Fibroblast of skin of left biceps (primary cell): ENCODE measurements at places on chromosomes 12 and 14.

DNA sequence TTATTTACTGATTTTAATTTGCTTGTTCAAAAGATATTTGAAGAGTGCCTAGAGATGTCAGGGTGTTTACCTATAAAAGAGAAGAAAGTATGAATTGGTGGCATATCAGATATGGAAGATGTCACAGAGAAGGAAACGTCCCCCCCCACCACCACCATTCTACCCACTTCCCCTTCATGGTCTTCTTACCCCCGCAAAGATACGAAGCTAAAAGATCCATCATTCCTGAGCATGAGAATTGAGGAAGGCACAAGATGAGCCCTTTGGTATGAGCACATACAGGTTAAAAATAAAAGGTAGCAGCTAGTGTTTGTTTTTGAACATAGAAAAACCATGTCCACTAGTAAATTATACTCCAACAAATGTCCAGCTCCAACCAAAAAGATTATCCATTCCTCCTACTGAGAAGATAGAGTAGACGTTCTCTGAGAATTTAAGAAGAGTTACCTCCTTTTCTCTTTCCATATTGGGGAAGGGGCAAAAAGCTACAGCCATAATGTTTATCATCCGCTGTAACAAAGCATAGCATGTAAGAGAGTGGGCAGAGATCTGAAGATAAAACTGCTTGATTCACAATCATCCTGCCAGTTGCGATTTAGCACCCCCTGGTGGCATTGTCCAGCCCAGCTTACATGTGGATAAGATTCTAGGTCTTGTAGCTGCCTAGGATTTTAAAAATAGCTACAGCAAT lies 29.1 kb downstream of the NFYB start:
- peak; percentile 42 for DNase-seq

GRCh38 chr12:23906329-23906728 lies 43.1 kb downstream of the SOX5 start:
- peak; percentile 6 for DNase-seq

- no peak for DNase-seq
Measured at GRCh38 chr12:115946867-115947695, 330.4 kb downstream of the MED13L start.

DNA sequence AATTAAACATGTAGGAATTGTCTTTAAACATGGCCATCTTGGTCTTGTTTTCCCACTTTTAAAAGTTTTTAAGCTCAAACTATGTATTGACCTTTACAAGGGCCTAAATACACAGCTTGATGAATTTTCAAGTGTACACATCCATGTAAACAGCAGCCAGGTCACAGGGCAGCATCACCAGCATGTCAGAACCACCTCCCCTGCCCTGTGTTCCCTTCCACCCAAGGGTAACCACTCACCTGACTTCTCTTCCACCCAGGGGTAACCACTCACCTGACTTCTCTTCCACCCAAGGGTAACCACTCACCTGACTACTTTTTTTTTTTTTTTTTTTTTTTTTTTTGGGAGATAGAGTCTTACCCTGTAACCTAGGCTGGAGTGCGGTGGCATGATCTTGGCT lies 4.6 kb downstream of the FBXW8 start:
- DNase-seq: no peak

DNA sequence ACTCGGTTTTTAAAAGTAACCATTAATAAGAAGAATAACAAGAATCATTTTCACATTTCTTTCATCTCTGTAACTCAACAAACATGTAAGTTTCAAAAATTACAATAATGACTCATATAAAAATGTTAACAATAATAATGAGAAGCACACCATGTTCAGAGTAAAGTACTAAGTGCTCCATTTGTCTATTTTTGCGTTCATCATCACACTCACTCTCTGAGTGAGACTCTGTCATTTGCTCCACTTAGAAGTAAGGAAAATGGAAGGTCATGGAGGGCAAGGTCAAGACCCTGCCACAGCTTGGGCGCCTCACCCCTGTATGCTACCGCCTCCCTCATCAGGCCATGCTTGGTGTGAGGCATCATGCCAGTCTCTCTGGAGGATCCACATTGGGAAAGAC lies 129.9 kb downstream of the TMEM30B start:
- DNase-seq: no peak

GRCh38 chr12:32183650-32184049 lies 77.0 kb downstream of the BICD1 start:
- no peak for DNase-seq

DNA sequence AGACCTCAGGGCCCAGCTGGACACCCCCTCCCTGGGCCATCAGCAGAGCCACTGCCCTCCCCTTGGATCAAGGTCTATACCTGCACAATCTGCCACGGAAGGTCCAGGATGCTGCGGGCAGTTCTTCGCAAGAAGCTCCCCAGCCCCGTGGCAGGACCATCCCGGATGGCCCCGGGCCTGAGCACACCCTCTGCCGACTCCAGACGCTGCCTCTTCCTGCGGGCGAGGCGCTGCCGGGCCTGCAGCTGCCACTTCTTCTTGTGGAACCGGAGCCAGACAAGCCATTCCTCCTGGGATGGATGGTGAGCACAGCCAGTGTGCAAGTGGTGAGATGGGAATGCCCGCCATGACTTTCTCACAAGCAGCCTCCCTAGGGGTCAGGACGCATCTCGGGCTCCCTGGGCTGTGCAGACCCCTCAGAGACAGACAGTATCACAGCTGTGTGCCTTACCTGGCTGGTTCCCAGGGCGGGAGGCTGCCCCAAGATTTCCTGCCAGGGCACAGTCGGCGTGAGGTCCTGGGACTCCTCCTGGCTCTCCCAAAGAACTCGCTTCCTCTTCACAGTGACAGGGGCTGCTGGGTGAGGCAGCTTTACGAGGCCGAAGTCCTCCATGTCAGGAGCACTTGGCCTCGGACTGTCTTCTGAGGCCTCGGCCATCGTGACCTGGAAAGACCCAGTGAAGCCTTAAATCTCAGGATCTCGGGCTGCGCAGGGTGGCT lies 30.8 kb downstream of the P2RX2 start:
- DNase-seq: no peak

GRCh38 chr14:95681153-95681552 lies 5.1 kb upstream of the TCL1B start:
- DNase-seq: no peak

- DNase-seq: no peak
Measured at GRCh38 chr14:96586056-96586455, 83.9 kb downstream of the PAPOLA start.

DNA sequence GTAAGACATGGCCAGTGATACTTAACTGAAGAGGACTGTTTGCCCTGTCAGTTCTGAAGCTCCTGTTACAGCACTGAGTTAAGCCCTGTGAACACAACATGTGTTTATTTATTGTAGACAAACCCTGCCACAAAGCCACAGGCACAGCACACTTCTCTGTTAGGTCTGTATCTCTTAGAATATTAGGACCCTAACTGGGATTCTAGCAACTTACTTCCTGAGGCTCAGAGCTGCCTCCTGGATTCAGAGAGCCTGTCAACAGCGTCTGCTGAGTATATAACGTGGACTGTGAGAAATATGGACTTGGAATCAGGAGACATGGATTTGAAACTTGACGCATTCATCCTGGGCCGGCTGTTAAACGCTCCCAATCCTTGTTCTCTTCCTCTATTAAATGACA lies 135.0 kb upstream of the HIF1A start:
- no peak for DNase-seq

GRCh38 chr14:93952829-93953228 lies 23.5 kb downstream of the ASB2 start:
- DNase-seq: no peak

DNA sequence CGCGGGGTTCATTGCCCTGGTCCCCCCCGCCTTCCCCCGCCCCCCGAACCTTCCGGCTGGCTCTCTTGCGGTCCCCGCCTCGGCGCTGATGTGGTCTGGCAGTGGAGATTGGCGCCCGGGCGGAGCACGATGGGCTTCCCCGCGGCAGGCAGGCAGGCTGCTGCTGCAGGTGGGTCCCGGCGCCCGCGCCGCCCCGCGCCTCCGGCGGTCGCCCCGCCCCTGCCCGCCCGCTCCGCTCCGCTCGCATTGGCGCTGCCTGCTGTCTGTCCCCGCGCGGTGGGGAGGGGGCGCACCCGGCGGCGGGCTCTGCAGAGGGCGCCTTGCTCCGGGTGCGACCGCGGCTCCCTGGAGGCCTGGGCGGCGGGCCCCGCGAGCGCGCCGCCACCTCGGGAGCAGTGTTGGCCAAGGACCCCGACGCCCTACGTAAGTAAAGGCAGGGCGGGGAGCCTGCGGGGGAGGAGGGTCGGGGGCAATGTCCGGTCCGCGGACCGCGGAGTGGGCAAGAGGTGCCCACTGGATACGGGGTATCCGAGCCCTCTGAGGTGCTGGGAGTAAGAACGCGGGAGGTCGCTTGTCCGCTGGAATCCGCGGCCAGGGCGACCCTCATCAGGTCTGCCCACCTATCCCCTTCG lies at the start of gene AKAP5:
Gene AKAP5 (plus strand): TSS at position 309 of the 632 bp plus-strand sequence. CDS start 2,896 bp downstream, outside the sequence.
- DNase-seq: no peak

DNA sequence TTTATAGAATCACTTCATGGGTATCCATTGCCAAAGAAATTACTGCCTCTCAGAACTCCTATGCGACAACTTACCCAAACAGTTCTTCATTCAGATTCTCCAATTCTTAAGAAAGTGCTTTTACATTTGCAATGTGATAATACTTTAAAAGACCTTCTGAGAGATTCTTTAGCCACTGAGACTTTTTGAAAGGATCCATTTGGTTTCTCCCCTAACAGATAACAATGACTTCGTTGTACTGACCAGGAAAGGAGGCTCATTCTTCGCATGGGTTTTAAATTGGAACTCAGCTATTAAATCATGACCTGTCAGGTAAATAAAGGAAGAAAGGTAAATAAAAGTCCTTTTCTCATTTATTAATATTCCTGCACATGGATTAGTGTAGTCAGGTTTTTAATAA lies 14.8 kb downstream of the ITPR2 start:
- DNase-seq: no peak

DNA sequence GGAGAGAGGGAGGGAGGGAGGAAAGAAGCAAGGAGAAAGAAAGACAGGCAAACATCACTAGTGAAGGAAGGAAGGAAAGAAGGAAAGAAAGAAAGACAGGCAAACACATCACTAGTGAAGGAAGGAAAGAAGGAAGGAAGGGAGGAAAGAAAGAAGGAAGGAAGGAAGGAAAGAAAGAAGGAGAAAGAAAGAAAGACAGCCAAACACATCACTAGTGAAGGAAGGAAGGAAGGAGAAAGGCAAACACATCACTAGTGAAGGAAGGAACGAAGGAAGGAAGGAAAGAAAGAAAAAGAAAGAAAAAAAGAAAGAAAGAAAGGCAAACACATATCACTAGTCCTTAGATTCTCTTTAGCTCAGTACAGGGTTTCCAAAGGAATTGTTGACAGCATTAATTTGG lies 5.3 kb downstream of the FZD10 start:
- no peak for DNase-seq

DNA sequence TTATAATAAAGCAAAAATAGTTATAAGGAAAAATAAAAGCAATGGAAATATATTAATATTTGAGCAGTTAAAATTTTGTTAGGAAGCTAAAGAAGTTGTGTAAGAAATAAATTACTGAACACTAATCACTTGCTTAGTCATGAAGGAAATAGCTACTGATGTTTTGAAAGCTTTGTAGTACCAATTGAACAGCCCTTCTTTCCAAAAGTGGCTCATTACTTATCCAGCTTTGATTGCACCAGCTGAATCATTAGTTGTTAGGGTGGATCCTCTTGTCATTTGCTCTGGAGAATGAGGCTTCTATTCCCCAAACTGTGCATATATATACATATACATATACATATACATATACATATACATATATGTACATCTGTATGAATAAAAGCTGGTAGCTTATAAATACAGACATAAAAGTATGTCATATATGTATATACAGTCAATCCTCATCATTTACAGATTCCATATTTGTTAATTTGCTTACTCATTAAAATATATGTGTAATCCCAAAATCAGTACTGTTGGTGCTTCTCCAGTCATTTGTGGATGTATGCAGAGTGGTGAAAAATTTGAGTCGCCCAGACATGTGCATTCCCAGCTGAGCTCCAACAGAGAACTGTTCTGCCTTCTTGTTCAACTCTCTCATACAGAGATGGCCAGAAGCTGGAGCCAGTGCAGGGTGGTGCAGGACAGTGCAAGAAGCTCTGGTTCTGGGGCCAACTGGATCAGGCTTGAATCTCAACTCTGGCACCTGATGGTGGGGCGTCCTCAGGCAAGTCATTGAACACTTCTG lies 214.1 kb downstream of the RPAP3 start:
- no peak for DNase-seq

DNA sequence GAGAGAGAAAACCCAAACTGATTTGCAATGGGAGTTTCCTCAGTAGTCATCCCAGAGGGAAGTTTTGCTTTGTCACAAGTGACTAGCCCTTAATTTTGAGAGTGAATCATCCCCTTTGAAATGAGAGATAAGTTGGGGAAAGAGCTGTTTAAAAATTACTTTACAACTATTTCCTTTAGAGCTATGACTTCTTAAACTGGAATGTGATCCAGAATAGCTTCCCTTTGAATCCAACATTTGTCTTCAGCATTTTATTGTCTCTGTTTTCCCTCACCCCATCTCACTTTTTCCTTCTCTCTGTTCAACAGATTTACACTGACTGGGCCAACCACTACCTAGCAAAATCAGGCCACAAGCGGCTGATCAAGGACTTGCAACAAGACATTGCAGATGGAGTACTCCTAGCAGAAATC lies 109.3 kb downstream of the NAV3 start:
- DNase-seq: peak; percentile 72

DNA sequence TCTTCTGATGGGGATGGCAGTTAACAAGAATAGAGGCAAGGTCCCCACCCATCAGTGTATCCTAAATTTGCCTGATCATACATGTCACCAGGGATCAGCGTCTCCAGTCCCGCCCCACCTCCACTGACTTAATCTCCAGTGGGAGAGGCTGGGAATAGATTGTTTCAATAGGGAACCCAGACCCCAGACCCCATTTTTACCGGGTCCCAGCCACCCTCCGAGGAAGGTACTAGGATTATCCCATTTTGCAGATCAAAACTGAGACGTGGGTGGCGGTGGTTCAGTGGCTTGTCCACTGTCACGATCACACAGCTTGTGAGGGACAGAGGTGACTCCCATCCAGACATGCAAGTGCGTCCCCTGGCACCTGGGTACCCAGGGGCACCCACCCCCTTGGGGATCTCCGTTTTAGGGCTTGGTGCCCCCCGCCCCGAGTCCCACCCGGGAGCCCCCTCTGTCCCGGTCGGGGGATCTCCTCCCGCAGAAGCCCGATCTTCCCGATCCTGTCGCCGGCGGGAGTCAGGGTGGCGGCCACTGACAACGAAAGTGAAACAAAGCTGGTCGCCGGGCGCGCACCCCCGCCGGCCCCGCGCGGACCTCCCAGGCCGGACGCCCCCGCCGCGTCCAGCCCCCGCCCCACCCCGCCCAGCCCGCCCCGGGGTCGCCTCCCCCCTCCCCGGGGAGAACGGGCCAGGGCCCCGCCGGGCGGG lies 523 bp downstream of the WSB2 start:
- DNase-seq: no peak

- DNase-seq: no peak
Measured at GRCh38 chr12:119700078-119700477, 32.1 kb downstream of the PRKAB1 start.
